Naive thymus-derived CD8-positive, alpha-beta T cell (primary cell): ENCODE measurements at places on chromosomes 1 and 21. TPM values are rescaled to one million over a fixed set of nuclear protein-coding genes. Genes with fewer than 3 reads are reported as not detected.

DNA sequence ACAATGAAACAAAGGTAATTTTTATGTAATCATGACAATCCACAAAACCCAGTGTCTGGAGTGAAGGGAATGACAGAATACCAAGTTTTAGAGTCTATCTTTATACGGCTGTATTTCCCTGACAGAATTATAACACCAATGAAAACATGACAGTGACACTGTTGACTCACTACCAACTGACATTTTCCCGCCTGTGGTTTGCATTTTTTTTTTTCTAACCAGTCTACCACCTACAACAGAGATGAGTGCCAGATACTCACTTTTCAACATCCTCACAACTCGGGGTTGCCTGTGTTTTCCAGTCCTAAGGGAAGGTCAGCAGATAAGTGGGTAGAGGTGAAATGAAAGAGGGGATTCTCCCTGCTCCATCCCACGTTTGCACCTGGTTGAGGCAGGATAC, 118.9 kb downstream of the KCNJ6 start:
- no peak for DNase-seq

GRCh38 chr1:95232646-95233318, 1.2 kb upstream of the RWDD3 start:
- no peak for DNase-seq

GRCh38 chr1:161298116-161298515, 11.7 kb downstream of the MPZ start:
- no peak for DNase-seq

GRCh38 chr1:210655511-210655910, 326.8 kb downstream of the HHAT start:
- DNase-seq: no peak

DNA sequence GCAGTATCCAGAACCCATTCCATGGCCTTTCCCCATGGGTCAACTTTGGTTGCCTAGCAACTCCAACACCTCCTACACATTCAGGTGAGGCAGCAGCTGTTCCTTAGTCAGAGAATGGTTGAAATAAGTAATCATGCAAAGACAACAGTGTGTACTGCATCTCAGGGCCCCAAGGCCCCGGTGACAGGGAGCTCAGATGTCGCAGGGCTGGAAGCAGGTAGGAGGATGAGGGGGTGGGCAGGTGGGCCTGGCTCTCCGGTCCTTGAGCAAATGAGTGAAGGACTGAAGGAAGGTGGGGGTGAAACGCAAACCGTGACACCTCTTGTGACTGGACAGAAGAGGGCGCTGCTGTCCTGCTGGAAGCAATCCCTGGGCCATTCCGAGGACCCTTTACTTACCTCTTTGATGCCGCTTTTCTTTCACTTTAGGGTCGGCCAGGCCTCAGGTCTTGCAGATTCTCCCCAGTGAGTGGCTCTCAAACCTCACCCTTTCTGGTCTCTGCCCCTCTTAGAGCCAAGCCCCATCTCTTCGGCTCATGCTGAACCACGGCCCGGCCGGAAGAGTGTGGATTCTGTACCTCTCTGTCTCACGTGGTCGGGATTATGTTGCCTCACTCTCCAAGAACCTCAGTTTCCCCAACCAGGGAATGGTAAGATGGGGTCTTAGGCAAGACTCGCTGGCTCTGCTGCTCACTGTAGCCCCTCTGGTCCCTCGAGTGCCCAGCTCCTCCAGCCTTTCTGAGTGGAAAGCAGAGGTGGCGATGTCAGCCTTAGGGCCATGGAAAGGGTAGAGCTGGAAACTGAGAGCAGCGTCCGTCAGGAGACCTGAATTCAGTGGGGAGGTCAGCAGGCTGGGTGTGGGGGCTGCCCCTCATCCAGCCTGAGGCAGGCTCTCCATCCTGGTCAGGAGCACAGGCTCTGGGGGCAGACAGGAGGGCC, 5.6 kb upstream of the KCNA10 start:
- peak; percentile 54 for DNase-seq

DNA sequence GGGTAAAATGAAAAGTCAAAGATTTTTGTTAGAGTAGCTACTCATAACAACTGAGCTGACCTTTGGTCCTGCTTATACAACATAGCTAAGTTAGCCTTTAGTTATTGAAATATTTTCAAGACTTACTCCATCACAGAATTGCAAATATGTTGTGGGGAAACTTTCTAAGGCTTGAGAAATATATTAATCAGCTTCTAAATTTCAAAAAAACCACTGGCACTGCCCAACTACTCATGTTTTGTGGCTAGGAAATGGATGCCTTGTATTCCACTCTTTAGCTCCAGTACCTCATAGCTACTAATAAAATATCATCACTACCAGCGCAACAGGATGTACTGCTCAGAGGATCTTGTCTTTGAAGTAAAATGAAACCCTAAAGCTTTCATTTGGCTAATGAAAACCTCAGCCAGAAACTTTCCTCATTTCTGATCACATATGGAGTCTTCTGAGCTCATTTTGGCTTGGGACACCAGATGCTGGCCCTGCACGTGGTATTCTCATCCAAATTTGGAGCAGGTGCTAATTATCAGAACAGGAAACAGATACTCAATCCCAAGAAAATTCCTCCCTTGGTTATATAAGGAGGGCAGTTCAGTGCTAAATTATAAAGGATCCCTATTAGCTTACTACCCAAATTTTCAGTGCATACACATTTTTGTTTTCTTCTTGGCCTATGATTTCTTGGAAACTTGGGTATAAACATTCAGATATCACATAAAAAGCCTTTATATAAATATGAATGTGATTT, 690.7 kb downstream of the ADGRL2 start:
- DNase-seq: no peak

DNA sequence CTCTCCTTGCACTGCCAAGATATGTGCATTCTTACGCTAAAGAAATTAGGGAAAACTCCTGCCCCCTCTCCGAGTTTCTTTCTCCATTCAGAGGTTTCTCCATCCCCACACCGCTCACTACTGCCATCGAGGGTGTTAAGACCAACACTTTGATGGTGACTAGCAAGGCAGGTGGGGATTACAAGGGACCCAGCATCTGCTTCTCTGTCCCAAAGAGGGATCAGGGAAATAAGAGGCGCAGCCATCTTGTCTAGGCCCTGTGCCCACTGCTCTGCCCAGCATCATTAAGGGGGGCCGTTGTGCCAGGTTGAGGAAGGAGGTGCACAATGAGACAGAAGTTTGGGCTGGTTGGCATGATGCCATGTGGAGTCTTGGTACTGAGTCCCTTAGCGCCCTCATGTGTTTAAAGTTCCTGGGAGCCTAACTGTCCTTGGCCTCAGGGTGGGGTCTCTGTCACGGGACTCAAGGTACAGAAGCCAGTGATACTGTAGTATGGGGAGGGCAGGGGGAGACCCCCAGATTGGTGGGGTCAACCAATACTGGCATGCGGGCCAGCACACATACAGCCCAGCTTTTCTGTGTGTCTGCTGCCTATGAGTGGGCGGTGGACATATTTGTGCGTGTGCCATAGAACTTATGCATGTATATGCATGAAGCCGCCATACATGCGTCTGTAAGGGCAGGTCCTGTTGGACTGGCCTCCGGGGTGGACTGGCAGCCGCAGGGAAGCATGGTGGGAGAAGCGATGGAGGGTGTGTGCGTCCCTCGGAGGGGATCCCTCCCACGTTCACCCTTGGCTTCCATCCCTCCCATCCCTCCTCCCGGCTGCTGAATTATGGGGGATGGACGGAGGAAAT, 5.5 kb downstream of the EFNA3 start:
- no peak for DNase-seq

- no peak for DNase-seq
These were observed 618.4 kb upstream of the USP24 start for GRCh38 chr1:55833529-55834091.

DNA sequence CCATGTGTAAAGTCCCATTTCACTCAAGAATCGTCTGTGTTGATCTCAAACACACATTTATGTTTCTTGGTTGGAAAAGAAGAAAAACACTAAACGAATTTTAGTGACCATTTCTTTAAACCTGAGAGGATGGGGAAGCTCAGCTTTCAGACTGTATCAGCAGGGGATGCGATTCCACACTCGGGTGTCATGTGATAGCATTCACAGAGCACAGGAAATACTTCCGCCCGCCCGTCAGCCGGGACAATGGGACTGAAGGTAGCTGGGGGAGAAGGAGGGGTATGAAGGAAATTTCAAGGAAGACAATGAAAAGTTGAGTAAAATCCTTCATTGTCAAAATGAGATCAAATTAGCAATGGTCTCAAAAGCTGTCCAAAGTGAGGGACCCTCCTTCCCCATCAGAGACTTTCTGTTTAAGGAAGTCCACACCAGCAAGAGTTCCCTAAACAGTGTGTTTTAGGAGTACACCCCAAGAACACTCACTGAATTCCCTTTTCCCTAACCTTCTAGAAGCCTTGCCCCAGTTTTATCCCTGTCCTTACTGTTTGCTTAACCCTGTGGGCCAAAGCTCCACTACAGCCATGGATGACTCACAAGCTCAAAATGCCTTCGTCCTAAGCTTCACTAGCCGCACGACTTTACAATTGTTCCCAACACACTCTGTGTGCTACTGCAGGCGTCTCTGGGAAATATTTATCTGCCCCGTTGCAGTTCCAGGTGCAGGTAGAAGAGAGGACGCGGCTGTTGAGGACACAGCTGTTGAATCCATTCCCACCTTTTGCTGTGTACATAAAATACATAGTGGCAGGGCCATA, 51.4 kb upstream of the SIM2 start:
- DNase-seq: no peak

DNA sequence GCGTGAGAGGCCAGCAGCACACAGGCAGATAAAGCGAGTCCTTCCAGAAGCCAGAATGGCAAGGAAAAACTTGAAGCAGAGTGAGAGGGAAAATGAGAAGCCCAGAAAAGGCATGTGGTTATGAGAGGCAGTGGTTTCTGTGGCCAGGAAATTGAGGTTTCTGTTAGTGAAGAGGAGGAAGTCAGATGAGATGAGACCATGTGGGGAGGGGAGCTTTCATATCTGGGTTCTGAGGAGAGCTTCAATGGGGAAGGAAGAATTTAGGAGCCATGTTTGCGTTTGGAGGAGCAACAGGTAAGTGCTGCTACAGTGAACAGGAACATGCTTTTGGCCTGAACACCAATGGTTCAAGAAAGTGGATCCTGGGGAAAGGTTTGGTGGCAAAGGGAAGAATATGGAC, 6.1 kb upstream of the CD1A start:
- DNase-seq: peak; percentile 26

- DNase-seq: no peak
These were observed 796 bp upstream of the TDRKH start for GRCh38 chr1:151790940-151791651.

- DNase-seq: no peak
These were observed 9.6 kb downstream of the TMCO1 start for GRCh38 chr1:165759095-165759494.

- no peak for DNase-seq
These were observed 159.1 kb downstream of the NFIA start for GRCh38 chr1:61241411-61241838.

GRCh38 chr1:90501281-90501680, 215.8 kb downstream of the BARHL2 start:
- DNase-seq: no peak

GRCh38 chr21:16308269-16308668, 578.5 kb downstream of the USP25 start:
- DNase-seq: no peak

GRCh38 chr1:1748686-1749321, 24.6 kb upstream of the CDK11A start:
- DNase-seq: no peak

DNA sequence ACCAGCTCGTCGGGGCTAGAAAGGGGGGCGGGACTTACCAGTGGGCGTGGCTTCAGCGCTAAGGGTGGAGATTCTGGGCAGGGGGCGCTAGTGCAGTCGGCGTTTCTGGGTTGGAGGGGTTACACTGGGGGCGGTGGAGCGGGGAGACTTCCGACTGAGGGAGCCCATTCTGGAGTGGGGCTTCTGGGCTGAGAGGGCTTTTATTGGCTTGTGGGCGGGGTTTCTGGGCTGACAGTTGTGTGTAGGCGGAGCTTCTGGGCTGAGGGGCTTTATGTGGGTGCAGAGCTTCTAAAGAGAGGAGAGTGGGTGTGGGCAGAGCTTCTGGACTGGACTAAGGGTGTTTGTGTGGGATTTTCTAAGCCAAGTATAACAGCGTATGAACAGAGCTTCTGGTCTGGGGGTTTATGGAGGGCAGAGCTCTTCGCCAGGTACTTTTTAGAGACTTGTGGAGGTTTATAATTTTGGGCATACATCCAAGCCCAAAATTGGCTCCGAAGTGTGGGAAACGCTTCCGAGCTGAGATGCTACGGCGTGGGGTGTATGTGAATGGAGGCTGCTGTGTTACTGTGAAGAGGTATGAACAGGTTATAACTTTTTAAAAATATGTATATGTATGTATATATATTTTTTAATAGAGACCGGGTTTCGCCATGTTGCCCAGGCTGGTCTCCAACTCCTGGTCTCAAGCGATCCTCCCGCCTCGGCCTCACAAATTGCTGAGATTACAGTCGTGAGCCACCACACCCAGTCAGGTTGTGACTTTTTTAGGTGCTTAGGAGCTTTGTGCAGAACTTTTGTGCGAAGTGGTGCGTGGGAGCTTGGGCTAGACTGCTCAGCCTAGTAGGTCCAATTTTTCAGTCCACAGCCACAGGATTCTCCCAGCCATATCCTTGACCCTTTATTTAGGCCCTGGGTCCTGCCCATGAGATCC, 825 bp downstream of the TMEM39B start:
- DNase-seq: peak; percentile 88

GRCh38 chr1:86195281-86195680, 38.7 kb upstream of the COL24A1 start:
- no peak for DNase-seq

DNA sequence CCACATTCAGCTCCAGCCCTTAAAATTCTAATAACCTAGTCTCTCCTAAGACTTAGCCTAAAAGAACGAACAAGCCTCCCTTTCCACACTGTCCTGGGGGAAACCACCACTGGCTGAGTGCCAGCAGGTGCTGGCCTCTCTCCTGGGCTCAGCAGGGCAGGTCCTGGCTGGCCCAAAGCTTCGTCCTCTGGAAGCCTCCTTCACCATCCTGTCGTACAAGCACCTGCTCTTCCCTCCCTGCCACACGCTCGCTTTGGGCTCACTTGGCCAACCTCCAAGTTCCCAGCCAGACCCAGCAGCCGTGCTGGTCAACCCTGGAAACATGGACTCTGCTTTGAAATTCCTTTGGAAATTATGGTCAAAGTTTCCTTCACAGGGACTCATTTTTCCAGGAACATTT, 58.2 kb upstream of the SLC25A33 start:
- DNase-seq: no peak

DNA sequence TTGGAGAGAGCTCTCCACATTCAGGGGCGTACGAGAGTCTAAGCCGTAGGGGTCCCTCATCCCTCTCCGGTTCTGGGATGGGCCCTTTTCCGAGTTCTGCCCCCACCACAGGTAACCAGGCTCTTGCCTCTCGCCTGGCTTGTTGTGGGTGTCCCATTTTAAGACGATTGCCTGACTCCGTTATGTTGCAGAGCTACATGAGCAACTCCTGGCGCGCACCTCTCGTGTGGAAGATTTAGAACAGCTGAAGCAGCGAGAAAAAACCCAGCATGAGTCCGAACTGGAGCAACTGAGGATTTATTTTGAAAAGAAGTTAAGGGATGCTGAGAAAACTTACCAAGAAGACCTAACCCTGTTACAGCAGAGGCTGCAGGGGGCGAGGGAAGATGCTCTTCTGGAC, 29.0 kb downstream of the PCNT start:
- DNase-seq: no peak

- DNase-seq: no peak
These were observed 65.8 kb upstream of the VAMP3 start for GRCh38 chr1:7705048-7705907.

ANGPTL3 gene
- total RNA-seq: not detected

MAP7D1 gene
- total RNA-seq: 266 TPM

PAX7 gene
- not detected for total RNA-seq

AGRN gene
- 6.2 TPM for total RNA-seq

RBM11 gene
- total RNA-seq: 12.5 TPM

DENND4B gene
- total RNA-seq: 174 TPM

GTF2B gene
- total RNA-seq: 47.3 TPM

FCN3 gene
- total RNA-seq: not detected

HCN3 gene
- 3.9 TPM for total RNA-seq
